ENCODE measurements at places on chromosomes 6 and 20. TPM values are rescaled to one million over a fixed set of nuclear protein-coding genes. Genes with fewer than 3 reads are reported as not detected.

The SNAI1 gene
- 0.56 TPM for total RNA-seq

The EPB41L1 gene
- total RNA-seq = 11.1 TPM

The TSPO2 gene
- total RNA-seq = not detected

The SEMG1 gene
- not detected for total RNA-seq

The CLVS2 gene
- total RNA-seq = not detected

The LY6G6F gene
- not detected for total RNA-seq

The TINAG gene
- total RNA-seq = not detected

The LY6G5C gene
- 1.7 TPM for total RNA-seq

The FRS3 gene
- total RNA-seq = 0.56 TPM

The LRFN2 gene
- total RNA-seq = not detected

The BCLAF1 gene
- 70.8 TPM for total RNA-seq

The DEFB132 gene
- not detected for total RNA-seq

The POPDC3 gene
- total RNA-seq = 5.8 TPM

The MEI4 gene
- not detected for total RNA-seq

The GLP1R gene
- under 0.01 TPM for total RNA-seq

The BACH2 gene
- total RNA-seq = under 0.01 TPM

The ADGRB3 gene
- total RNA-seq = not detected

All from regular cardiac myocyte (primary cell).